ENCODE measurements at places on chromosomes 6 and 20.

DNA sequence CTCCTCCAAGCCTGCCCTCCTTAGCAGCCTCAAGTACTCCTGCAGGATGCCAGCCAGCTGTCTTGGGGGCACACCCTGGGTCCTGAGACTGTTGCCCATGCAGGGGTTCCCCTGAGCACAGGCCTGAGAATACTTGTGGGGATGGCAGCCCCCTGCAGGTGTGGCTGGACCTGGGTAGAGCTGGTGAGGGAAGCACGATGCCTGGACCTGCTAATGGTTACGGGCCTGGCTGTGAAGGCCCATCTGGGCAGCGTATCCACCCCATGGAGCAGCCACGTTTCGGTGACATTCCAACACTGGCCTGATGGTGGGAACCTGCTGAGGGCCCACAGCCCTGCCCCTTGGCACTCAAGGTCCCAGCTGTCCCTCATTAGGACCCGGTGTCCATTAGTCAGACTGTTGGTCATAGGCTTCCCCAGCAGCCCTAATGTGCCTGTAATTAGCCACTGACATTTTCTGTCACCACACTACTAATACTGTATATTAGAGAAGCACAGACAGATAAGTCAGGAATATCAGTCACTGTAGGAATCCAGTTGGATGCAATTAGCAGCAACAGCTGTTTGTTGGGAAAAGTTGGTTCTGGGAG lies 20.3 kb downstream of the CCDC167 start:
- no peak for DNase-seq

GRCh38 chr6:15368873-15369272 lies 123.0 kb downstream of the JARID2 start:
- DNase-seq: no peak

DNA sequence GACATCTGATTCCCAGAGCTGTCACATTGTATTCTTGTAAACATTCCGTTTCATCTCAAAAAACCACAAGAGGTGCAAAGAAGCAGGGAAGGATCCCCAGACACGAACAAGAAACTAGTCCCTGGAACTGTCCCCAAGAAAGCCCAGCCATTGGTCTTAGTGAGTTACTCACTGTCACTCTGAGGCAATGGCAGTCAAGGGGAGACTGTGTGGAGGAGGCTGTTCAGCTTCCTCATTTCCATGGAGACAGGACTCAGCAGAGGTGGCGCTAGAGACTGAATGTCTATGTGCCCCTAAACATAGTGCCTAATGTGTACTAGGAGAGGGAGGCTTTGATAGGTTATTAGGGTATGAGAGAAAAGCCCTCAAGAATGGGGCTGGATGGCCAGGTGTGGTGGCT lies 11.1 kb downstream of the ULBP1 start:
- no peak for DNase-seq

GRCh38 chr6:119476024-119476423 lies 126.5 kb upstream of the MAN1A1 start:
- no peak for DNase-seq

DNA sequence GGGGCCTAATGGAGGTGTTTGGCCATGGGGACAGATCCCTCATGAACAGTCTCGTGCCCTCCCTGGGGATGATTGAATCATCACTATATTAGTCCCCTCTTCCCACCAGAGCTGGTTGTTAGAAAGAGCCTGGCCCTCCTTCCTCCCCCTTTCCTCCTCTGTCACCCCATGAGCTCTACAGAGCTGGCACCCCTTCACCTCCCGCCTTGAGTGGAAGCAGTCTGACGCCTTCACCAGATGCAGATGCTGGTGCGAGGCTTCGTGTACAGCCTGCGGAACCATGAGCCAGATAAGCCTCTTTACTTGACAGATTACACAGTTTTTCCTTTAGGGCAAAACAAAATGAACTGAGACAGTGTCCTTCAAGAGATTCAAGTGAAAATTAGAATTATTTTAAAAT lies 74.4 kb upstream of the RIPOR2 start:
- no peak for DNase-seq

DNA sequence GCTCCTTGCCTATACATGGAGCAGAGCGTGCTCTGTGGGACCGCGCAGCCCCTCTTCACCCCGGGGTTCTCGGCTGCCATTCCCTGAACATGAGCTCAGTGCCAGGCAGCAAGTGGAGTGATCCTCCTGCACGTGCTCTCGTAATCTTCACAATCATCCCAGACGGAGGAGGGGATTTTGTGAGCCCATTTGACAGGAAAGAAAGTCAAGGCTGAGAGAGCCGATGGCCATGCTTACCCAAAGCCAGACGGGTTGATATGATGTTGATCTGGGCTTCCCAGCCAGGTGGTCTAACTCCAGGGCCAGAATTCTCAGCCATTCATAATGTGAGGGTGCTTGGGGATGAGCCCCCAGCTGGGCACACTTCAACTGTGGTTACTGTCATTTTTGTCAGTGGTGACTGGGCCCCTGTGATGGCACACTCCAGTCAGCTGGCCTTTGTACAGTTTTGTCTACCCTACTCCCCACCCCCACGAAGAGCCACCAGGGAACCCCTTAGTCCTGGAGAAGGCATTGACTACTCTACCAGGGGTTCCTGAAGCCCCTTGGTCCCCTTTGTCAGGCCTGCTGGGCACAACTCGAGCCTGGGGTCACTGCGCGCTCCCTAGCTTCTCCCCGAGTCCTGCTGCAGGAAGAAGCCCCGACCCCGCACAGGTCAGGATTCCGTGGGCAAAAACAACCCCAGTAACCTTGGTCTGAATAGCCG lies 1.5 kb downstream of the APCDD1L start:
- no peak for DNase-seq

GRCh38 chr20:34582221-34582620 lies 23.7 kb downstream of the MAP1LC3A start:
- no peak for DNase-seq

DNA sequence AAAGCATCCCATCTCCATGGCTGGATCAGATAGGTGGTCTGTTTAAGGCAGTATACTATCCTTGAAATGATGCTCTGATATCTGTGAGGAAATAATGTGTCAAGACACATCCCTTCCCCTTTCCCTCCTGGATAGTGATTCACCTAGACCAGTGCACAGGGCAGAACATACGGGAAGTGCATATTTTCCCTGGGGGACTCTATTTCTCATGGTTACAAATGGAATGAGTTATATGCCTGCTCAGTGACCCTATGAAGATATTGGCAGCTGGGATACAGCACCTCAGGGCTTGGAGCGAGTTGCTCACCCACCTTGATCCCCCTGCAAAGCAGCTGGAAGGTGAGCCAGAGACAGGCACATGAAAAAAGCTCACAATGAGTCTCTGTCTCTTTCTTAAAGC lies 67.5 kb upstream of the PRL start:
- no peak for DNase-seq

DNA sequence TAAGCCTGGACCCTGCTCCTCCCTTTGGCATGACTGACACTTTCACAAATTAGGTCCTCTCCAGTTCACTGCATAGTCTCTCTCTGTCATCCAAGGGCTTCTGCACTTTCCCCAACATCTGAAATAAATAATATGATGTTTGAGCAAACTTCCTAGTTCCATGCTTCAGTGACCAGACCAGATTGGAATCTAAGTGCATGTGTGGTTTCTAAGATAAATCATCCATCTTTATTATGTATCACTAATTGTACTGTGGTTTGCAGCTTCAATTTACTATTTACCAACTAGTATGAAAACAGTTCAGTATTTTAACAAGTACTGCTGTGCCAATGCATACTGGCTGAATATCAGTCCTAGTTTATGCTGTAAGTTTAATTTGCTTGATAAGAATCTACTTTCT lies 18.7 kb downstream of the SESN1 start:
- no peak for DNase-seq

DNA sequence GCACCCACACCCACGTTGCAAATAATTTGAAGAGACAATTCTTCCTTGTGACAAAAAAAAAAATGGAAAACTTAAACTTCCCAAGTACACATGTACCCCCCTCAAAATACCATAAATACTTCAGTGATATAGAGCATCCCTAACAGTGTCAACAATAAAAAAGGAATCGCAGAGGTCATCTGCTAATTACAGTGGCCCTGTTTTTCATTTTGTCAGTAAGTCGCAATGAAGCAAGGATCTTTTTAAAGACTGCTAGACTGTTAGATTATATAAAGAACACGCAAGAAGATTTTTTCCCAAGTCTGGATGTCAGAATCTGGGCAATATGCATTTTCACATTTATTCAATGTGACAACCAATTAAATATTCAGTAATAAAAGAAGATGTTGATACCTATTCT lies 93.9 kb downstream of the EPB41L2 start:
- no peak for DNase-seq

- no peak for DNase-seq
Observed at GRCh38 chr6:47519279-47519678, 41.7 kb downstream of the CD2AP start.

DNA sequence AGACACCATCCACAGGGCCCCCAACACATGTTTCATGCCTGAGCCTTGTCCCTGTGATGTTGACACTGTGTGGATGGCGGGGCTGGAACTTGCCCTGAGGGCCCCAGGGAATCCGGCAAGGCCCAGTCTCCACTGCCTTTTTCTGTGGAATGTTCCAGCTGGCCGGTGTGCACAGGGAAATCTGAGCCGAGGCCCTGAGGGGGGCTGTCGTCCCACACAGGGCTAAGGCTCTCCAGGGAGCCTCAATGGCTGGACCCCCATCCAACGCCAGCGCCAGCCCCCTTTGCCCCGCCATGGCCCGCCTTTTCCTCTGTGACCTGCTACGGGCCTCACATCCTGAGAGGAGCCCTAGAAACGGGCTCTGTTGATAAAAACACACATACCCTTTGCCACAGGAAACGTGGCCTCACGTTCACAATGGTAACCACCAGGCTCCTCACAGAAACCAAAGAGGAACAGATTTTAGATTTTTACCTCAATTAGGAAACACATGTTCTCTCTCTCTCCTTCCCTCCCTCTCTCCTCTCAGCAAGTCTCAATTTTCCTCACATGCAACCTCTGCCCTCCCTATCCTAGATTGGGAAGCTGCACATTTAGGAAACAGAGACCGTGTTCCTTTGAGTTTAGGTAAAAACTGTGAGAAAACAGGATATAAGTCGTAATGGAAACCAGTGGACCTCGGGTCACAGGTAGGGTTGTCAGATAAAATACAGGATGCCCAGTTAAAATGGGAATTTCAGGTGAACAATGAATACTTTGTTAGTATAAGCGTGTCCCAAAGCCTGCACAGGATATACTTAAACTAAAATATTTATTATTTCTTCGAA lies 13.7 kb upstream of the ZNF831 start:
- no peak for DNase-seq

DNA sequence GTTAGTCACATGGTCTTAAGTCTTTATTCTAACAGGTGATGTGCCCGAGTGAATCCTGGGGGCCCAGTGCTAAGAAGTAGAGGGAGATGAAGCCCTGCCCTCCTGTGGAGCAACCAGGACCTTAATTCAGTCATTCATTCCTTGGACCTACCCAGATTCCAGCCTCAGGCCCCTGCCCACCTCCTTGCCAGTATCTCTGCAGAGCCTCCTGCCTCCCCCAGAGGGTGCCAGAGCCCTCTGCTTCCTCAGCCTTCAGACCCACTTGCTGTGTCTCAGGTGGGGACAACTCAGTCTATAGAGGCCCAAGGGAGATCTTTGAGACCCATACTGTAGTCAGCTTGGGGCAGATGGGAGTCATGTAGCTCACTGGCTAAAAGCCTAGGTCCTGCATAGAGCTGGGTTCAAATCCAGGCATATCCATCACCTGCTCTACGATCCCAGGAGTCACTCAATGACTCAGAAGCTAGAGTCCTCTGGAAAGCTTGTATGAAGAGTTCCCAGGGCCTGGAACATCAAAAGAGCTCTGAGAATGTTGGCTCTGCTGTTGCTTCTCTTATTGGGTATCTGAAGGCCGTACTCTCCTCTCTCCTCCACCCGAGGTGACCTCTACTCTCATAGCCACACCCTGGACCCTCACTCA lies 3.9 kb upstream of the SIGLEC1 start:
- DNase-seq: no peak

DNA sequence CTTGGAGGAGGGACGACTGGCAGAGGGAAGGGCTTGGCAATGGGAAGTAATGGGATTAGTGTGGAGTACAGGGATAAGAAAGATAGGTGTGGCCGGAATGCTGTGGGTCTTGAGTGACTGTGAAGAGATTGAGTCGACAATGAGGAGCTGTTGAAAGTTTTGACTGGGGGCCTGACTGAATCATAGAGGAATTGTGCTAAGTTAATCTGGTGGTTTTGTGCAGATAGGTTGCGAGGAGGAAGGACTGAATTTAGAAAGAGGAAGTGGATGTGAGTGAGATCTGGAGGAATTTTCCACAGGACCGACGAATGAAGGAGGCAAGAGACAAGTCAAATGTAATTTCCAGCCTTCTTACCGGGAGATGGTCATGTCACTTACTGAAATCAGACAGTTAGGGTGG lies 143.9 kb upstream of the RALGAPA2 start:
- DNase-seq: no peak

DNA sequence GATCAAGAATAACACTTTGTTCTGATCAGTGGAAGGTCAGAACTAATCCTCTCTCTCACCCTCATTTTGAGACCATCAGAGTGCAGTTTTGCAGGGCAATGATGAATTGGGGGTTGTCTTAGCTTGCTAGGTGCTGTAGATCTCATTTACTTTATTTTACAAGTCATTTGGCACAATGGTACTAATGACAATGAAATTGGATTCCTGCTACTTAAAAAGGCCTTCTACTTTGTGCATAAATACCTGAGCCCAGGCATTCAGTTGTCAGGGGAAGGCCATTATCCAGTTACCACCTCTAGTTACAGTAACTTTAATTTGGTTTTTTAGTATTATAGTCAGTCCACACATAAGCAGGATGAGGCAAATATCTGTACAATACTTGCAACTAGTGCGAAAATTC lies 240.0 kb downstream of the HDGFL1 start:
- DNase-seq: no peak

DNA sequence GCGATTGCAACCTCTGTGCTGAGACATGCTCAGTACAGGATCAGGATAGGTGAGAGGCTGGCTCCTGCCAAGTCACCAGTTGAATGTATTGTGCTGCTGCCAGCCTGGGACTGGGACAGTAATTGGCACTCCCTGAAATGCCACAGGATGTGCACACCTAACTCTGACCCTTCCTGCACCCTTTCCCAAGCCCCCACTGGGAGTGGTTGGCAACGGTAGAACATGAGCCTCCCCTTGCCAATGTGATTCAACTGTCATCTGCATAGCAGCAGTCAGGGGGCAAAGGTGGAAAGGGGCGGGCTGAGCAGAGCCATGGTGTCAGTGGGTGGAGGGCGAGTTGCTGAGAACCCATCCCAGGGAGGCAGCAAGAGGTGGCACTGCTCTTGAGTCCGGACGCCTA lies 15.4 kb downstream of the SPINT3 start:
- no peak for DNase-seq

DNA sequence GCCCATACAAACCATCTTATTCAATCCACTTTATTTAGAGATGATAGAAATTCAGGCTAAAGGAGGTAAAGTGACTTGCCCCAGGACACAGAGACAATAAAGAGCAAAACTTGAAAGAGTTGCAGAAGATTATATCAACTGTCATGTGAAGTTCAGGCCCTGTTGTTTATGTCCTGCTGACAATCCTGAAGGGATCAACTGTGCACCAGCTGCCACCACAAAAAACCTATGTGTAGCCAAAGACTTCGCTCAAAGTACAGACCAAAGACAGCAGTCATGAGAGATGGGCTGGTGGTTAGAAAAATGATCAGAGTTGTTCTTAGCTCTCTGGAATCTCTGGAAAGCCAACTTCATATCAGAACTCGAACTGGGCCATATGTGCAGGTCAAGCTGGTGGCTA lies 16.0 kb upstream of the CITED2 start:
- DNase-seq: no peak

GRCh38 chr6:109841869-109842268 lies 136.2 kb upstream of the GPR6 start:
- no peak for DNase-seq

- no peak for DNase-seq
Observed at GRCh38 chr6:109170333-109170732, 75.0 kb downstream of the CEP57L1 start.

- no peak for DNase-seq
Observed at GRCh38 chr20:63682384-63683139, 13.9 kb upstream of the TNFRSF6B start.

Measured in globus pallidus (tissue), 1 donor.